T-helper 1 cell (primary cell): ENCODE measurements at places on chromosomes 5 and 9.

DNA sequence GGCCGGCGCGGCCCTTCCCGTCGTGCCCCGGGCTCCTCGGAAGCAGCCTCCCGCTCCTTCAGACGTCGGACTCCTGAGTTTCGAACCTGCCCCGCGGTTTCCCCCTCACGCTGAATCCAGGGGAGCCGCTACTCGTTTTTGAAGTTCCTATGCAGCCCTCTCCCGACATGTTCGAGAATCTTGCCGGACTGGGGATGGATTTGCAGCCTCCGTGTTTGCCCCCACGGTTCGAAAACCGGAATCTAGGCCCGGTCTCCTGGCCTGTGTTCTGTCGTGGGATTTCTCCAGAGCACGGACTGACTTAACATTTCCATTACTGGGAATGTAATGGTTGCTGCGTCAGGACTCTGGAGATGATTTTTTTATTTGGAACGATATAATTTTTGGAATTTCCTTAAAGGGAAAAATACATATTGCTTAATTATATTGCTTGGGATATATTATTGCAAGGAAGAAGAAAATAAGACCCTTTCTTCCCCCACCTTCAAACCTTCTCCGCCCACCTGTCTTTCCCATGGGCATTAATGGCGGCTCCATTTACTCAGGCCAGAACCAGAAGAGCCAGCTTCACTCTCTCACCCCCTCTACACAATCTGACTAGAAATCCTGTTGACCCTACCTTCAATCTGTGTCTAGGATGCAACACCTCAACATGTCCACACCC, 8.5 kb upstream of the MGAT1 start:
- DNase-seq: no peak

- DNase-seq: no peak
Measured at GRCh38 chr5:83453937-83454336, 17.6 kb upstream of the VCAN start.

- no peak for DNase-seq
Measured at GRCh38 chr5:21185536-21185935, 1197.5 kb upstream of the CDH18 start.

DNA sequence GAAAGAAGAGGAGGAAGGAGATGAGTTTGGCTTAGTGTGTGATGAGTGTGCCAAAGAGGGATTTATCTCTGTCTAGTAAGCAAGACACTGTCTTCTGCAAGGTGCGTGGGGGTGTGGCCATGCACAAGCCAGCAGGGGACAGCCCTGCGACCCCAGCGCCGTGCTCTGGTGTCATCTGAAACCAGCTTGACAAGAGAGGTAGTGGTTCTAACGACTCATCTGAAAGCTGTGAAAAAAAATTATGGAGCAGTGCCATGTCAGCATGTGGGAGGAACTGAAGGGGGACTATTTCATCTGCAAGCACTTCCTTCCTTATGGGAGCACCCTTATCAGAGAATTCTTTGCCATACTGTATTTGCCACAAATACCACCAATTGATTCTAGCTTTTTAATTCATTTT, 398.6 kb downstream of the PSAT1 start:
- no peak for DNase-seq

GRCh38 chr5:19630876-19631275, 357.1 kb downstream of the CDH18 start:
- no peak for DNase-seq

DNA sequence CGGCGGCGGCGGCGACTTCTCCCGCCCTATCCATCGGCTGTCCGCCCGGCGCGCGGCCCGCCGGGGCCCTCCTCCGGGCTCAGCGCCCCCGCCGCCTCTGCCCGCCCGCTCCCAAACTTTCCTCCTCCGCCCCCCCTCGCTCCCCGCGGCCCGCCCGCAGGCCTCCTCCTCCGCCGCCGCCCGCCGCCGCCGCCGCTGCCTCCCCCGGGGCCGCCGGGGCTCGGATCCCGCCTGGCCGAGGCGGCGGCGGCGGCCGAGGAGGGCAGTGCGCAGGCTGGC, 460 bp upstream of the PBX3 start:
- no peak for DNase-seq

DNA sequence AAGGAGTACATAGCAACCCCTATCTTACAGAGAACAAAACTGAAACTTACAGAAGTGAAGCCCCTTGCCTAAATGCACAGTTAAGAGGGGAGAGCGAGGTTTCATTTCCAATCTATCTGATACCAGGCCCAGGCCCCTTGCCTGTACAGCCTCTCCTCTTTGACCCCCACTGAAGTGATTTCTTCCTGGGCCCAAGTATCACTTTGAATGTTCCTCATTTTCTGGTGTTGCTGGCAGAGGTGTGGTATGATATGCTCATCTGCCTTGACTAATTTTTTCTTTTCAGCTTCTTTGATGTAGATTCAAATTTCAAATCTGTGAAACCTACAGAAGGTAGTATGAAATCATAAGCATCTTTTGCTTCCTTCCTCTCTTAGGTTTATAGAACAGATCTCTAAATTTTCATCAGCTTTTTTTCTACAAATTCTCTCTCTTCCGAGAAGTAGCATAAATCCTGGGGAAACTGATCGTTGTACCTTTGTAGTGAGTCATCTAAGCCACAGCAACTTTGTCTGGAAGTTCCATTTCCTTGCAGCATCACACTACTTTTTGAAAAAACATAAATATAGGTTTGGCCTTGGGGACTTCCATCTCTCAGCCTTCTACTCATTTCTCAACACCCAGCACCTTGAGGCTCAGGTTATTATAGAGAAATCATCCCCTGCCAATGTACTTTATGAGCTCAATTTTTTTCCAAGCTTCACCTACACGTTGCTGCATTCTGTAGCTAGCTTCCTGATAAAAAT, 402.4 kb upstream of the PTGER4 start:
- DNase-seq: no peak

GRCh38 chr5:180498378-180498777, 4.2 kb downstream of the CNOT6 start:
- DNase-seq: no peak

DNA sequence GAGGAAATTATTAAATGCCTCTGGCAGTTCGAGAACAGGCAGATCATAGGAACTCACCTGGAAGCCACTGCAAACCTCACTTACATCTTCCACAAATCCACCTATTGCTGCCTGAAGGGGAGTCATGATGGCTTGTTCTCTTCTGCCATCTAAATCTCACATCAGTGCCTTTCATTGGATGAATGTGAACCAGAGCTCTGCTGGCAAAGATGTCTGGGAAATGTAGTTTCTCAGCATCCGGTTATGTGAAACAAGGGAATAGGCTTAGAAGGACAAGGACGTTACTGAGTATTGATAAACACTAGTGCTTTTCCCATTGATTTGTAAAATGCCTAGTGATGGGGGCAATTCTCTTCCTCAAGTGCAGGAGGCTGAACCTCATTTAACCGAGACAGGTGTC, 483.3 kb downstream of the ARHGEF28 start:
- DNase-seq: no peak

DNA sequence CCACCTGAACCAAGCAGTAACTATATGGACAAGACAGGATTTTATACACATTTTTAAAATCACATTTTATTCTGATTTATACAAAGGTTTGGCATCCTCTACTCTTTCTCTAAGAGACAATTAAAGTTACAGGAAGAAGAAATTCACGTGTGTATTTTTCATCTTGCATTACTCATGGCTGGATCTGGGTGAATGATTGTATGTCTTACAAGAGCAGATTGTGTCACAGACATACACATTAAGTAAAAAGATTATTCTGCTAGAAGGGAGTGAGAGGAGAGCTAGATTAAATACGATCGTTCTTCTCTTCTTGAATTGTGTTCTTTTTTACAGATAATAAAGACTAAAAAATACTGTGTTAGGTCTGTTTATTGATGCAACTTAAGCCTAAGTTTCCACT, 20.8 kb upstream of the CEP120 start:
- no peak for DNase-seq

DNA sequence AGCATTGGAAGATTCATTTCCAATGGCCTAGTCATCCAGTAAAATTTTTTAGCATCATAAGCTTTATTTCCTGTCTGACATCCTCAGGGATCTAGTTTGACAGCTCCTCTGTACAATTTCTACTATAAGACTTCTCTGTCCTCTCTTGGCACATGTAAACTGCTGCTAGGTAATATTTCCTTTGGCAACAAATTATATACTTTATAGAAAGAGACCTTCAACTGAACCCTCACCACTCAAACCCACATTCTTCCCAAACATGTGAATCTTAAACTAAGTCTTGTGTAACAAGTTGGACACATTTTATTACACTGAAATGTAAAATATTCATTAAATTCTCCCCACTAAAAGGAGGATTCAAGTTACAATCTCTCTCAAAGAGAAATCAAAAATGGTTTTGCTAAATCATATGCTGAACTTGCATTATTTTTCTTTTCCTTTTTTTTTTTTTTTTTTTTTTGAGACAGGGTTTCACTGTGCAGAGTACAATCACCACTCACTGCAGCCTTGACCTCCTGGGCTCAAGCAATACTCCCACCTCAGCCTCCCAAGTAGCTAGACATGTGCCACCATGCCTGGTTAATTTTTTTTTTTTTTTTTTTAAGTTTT, 36.9 kb downstream of the SCAI start:
- DNase-seq: no peak

- DNase-seq: no peak
Measured at GRCh38 chr9:8071445-8071798, 271.8 kb upstream of the DMAC1 start.

DNA sequence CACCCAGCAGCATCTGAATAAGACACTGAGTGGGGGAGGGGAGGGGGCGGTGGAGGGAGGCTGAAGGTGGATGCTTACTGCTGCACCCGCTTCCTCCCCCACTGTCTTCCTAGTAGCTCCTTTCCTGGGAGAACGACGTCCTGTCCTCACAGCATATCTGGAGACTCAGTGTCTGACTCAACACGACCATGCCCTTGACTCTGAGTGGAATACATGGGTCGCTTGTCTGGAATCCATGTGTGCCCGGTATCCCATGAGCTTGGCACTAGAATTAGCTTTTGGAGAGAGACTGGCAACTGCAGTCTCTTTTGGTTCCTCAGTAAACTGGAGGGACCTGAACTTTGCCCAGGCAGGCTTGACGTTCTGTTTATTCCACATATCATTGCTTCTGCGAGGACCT, 125.4 kb upstream of the FAM120A start:
- DNase-seq: no peak

GRCh38 chr5:133373121-133373870, 239.0 kb downstream of the FSTL4 start:
- DNase-seq: no peak

- DNase-seq: no peak
Measured at GRCh38 chr9:87909310-87910041, 8.3 kb upstream of the SPATA31C1 start.

DNA sequence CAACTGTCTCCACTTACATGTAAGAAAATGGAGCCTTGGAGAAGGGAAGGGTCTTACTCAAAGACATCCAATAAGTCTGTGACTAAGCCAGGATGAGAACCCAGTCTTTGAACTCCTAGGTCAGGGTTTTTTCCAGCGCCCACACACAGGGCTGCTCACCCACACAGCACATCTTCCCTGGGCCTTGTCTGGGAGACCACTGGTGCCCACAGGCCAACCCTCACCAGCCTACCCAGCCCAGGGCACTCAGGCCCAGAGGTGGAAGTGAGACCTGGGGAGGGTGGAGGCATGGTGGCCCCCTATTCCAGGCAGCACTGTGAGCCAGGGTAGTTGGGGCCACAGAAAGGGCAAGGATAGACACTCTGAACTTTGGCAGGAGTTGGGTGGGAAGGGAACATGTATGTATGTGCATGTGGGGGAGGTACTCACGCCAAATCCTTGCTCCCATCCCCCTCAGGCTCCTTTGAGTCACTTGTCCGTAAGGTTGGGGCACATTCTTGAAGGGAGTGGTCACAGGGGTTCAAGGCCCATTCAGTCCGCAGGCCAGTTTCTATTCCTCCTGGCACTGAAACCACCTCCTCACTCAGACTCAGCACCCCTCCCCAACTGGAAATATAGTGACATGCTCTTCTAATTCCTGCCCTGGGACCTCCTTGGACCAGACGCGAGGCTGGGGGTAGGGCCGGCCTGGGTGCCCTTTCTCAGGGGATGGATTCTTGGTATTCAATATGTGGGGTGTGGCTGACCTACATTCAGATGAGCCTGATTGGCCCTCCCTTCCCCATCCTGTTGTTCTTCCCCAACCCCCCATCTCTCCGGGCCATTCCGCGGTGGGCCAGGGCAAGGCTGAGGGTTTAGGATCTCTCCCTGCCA, 2.9 kb upstream of the SLC4A9 start:
- no peak for DNase-seq

- DNase-seq: no peak
Measured at GRCh38 chr5:122412966-122413365, 100.9 kb downstream of the SNCAIP start.

GRCh38 chr9:125829743-125830142, 82.6 kb downstream of the PBX3 start:
- DNase-seq: peak; percentile 15

DNA sequence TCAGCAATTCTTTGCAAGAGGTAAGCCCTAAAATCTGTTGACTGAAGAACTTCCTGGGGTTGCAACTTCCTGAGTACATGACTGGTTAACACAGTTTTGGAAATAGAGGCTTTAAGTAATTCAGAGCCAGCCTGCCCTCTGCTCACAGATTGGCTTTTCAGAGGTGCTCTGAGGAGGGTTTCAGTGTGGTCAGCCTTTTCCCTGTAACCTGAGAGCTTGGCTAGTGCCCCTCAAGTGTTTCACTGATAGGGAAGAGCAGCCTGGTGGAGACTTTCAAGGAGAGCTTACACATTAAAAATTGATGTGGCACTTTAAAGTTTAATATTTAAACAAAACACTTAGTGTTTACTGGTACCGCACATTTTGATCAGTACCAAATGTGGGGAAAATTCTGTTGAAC, 56.7 kb upstream of the FOXB2 start:
- DNase-seq: no peak

DNA sequence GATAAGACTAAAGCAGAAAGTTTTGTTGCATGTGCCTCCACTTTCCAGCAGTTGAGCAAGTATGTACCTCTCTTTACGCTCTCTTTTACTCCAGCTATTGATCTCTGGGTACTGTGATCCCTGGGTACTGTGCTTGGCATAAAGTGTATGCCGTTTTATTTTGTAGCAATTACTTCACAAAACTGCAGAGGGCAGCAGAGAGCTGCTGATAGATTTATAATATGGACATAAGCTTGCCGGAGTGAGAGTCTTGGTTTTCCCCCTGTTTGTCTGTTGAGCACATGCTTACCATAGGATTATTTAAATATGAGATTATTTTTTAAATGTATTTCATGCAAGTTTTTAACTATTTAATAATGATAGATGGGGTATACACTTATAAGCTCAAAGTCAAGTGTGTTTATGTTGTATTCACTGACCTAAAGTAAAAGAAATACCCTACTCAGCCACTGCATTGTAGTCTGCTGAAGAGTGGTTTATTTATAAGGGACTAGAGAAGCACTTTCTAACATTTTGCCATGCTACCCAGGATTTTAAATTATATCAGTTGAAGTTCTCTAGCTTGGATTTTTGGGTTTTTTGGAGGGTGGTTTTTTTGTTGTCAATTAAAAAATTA, 13.0 kb downstream of the TTC1 start:
- DNase-seq: peak; percentile 43

GRCh38 chr5:77425420-77425819, 66.7 kb downstream of the WDR41 start:
- no peak for DNase-seq
